ENCODE measurements at places on chromosomes 7 and 10. TPM values are rescaled to one million over a fixed set of nuclear protein-coding genes. Genes with fewer than 3 reads are reported as not detected.

DNA sequence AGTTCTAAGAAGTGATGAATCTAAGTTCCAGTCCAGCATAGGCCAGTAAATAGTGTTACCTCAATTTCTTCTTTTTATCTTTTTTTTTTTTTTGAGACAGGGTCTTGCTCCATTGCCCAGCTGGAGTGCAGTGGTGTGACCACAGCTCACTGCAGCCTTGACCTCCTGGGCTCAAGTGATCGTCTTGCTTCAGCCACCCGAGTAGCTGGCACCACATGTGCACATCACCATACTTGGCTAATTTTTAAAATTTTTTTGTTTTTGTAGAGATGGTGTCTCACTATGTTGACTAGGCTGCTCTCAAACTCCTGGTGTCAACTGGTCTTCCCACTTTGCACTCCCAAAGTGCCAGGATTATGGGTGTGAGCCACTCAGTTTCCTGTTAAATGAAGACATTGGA lies 126.6 kb upstream of the LYZL2 start:
- DNase-seq, result no peak

- no peak for DNase-seq
Measured at GRCh38 chr7:138491612-138492386, 31.7 kb downstream of the TRIM24 start.

GRCh38 chr10:73655990-73656298 lies at the start of gene SYNPO2L:
Gene SYNPO2L, minus strand, starts transcription at chr10:73656029. Its CDS starts 107 bp downstream, at chr10:73655922.
- no peak for DNase-seq

- no peak for DNase-seq
Measured at GRCh38 chr10:51711519-51711891, 12.1 kb upstream of the CSTF2T start.

DNA sequence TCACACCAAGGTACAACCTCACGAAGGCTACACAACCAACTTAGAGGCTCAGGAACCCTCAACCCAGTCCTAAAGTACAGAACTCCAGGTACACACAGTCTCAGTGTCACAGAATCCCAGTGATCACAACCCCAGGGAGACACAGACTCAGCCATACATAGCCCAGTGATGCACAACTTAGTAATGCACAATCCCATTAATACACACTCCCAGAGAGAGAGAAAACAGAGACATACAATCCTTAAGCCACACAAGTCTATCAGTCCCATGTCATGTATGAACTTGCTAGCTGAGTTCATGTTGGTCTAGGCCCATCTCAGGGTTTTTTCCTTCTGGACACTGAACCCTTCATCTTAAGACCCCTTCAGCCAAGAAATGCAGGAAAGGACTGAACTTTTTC lies 4.6 kb downstream of the KCNIP2 start:
- DNase-seq, result no peak

GRCh38 chr7:106064316-106064715 lies 47.8 kb downstream of the SYPL1 start:
- DNase-seq, result no peak

DNA sequence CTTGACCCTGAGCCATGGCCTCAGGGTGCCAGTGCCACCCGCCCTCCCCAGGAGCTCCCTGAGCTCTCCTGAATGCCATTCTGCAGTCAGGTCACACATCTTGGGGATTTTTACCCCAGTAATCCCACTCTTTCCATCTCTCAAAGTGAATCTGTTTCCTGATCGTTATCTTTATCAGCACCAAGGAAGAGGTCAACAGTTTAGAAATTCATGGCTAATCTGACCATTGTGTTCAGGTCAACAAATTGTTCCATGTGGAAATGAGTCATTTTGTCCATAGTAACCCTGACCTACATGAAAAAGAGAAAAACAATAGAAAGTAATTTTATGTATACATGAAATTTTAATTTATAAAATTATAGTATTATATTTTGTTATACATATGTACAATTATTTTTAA lies 28.8 kb upstream of the ZNF488 start:
- DNase-seq, result no peak

DNA sequence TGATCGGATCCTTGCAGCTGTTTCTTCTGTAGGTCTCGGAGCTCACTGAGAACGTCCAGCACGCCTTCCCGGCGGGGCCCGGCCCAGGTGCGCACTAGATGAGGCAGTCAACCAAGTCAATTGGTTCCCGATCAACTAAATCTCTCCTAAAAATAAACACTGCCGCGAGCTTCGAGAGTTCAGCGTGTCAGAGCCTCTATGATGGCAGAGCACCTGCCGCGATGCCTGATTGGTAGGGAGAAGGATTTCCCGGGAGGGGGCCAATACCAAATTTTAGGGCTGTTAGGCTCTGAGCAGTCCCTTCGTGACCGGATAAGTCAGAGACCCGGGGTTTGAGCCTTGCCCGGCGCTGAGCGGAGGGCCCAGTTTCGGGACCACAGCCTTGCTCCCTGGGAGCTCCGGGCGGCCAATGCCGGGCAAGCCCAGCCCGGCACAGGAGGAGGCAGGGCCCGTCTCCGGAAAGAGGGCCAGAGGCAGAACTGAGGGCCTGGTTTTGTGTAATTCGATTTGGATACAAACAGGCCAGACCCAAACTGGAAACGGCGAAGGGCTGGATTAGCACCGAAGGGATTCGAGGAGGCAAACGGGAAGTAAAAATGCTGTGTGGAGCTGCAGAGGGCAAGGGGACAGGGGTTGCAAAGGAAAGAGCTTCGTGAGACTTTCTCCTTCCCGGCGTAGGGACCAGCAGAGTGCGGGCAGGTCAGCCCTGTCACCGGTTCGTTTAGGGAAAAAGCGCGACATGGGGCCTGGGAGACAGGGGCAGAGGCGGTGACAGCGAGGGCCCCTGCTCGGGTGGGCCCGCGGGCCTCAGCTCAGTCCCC lies 569 bp downstream of the SLC26A5 start:
- no peak for DNase-seq

- no peak for DNase-seq
Measured at GRCh38 chr10:90032519-90032918, 331.1 kb downstream of the KIF20B start.

DNA sequence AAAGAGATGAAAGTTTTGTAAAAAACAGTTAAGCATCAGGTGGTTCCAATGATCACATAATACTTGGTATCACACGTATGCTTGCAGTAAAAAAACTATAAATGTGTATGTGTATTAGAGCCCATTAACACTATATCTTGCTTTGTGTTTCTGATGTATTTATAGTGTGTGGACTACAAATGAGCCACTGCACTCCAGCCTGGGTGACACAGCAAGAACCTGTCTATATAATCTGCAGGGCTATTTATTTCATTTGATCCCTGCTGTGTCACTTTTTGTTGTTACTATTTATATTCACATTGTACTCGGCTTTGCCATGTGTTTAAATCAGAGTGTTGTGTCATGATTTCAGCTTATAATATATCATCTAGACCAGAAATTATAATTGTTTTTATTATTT lies 487.8 kb upstream of the TEX47 start:
- DNase-seq, result no peak

DNA sequence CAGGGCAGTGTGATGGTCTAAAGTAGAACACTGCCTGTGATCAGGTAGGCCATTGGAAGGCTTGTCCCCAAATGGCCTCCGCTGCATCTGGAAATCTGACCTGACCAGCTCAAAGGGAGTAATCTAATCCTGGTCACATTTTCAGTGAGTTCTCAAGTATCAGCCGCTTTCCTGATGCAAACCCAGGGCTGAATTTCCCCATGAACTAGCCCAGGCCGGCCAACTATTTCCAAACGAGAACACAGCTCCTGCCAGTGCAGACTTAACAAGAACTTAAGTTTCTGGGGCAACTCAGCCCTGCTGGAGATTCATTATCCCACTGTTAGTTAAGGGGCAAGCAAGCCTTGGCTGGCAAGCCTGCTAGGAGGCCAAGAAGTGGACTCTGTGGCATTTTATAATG lies 59.6 kb upstream of the FAM180A start:
- DNase-seq, result no peak

DNA sequence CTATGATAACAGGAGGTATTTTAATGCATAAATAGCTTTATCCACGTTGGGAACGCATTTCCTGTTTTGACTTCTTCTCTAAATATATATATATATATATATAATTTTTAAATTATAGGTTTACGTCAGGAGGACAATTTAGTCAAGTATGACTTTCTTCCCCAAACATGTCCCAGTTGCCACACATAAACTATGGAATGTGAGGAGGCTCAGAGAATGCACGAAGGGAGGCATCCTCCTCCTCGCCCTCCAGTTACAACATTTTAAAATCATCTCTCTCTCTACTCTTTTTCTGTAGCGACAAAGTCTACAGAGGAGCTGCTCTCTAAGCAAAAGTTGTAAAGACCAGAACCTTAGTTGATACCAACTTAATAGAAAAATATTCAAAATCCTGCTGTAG lies 106.9 kb upstream of the LYZL1 start:
- peak; percentile 8 for DNase-seq

DNA sequence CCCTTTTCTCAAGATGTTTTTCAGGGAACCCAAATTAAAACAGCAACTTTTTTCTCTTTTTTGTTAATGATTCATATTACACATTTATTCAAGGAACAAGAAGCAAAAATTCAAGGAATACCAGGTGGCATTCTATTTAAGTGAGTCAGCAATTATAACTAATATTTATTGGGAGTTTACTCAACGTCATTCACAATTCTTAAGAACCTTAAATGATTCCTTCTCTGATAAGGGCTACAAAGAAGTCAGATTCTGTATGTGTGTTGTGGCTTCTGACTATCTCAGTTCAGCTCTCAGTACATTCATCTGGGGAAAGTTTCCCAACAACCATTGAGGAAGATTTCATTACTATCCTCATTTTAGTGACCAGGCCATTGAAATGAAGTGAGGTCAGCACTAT lies 470.7 kb upstream of the AKR1E2 start:
- DNase-seq, result no peak

- no peak for DNase-seq
Measured at GRCh38 chr7:46565253-46566096, 644.4 kb upstream of the IGFBP3 start.

DNA sequence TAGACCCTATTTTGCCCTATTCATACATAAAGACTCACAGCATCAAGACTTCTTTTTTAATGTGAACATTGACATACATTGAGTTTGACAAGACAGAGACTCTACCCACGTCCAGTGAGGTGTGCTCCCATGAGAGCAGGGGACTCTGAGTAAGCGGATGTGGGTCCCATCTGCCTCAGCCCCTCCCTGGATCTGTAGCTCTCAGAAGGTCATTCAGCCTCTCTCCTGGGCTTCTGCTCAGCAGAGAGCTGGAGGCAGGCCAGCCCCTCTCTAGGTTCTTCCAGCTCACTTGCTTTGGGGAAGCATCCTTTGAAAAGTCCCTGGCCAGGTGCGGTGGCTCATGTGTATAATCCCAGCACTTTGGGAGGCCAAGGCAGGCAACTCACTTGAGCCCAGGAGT lies 146.9 kb upstream of the ZMIZ1 start:
- no peak for DNase-seq

DNA sequence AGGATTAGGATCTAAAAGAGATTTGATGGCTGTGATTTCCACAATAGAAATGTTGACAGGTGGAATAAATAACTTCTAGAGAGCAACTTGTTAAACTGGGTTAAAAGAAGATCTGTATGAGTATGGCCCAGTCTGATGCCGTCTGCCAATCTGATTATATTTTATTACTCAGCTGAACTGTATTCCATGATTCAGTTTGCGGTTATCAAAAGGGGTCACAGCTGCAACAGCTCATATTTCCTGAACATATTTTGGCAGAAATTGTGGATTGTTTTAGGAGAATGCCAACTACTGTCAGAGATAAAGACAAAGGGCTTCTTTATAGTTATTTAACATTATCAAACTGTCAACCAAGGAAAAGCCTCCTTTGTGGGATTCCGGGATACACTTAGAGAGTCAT lies 244.8 kb upstream of the MINDY3 start:
- DNase-seq, result no peak

DNA sequence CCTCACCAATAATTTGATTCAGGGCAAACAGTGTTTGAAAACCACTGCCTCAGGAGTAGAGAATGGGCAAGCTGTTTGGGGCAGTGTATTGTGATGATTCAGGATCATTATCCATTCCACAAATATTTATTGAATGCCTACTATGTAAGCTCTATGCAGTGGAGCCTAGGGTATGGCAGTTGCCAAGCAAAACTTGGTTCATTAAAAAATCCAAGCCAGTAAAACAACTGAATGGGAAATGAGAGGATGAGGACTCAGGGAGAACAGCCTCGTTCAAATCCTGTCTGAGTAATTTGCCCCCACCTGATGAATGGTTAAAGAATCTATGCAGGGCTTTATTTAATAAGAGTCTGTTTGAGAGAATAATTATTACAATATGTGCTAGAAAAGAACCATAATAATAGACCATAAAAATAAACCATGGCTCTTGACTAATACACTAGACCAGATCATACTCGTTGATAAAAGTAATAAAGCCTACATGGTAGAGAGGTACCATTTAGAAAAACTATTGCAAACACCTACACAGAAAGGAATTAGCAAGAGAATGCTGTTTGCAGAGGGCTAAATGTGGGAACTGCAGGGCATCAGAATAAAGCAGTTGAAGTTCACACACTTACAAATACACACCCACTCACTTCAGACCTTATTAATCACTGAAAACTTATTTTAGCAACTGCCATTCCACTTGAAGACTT lies 71.7 kb downstream of the CREB5 start:
- DNase-seq, result peak; percentile 51

- peak; percentile 26 for DNase-seq
Measured at GRCh38 chr7:4849390-4849789, 12.4 kb downstream of the PAPOLB start.

GRCh38 chr7:153641199-153641598 lies 411.0 kb upstream of the DPP6 start:
- no peak for DNase-seq

- peak; percentile 28 for DNase-seq
Measured at GRCh38 chr10:31623466-31623865, 304.4 kb downstream of the ZEB1 start.

DNA sequence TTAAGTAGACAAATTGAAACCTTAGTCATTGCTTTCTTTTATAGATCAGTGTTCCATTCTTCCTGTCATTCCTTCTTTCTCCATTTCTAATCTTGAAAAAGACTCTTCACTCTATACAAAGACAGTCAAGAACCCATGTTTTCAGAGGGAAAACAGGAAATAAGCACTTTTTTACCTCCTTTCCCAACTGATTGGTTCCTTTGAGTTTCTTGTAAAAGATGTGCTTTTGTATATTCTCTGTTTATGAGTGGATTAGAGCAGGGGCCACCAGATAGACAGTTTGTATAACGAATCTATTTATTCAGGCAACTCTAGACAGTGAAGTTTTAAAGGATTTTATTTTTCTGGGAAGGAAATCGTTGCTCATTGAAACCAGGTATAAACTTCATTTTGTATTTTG lies 49.8 kb downstream of the SHOC2 start:
- DNase-seq, result no peak

DNA sequence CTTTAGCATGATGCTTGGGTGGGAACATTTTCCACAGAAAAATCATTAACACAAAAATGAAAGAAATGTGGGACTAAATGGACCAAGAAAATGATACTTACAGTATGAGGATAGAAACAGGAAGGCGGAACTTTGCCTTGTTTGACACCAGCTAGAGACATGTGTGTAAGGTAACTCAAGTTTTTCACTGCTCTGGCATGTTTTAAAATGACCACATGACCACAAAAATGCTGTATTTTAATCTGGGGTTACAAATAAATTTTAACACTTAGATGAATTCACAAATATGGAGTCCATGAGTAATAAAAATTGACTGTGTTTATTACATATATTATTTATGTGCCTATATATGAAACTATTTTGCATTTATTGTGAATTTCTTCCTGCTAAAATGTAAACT lies 100.9 kb upstream of the PHYHIPL start:
- no peak for DNase-seq

- no peak for DNase-seq
Measured at GRCh38 chr10:93849593-93849992, 44.2 kb upstream of the SLC35G1 start.

The HOXA5 gene
- total RNA-seq, result 23.9 TPM

The MMRN2 gene
- 0.56 TPM for total RNA-seq

The ANXA8L1 gene
- 0.18 TPM for total RNA-seq

The RELN gene
- 19.4 TPM for total RNA-seq

The C10orf53 gene
- not detected for total RNA-seq

The ANKRD61 gene
- total RNA-seq, result under 0.01 TPM
